ENCODE measurements at places on chromosomes 6 and 20.

DNA sequence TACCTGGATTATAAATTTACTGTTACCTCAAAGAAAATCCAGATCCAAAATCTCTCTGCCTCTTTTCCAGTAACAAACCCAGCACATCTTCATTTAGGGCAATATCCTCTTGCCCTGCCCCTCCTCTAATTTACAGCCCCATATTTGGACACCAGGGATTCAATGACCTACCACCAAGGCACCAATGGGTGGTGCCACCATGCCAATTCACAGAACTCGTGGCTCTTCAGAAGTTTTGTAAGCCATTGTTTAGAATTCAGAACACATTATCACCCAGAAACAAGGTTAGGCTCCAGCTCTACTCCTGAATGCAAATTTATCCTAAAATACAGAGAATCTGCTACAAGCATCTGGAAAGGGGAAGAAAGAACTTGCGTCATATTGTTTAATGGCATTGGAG is 67.8 kb upstream of the SASH1 start:
- DNase-seq: no peak

DNA sequence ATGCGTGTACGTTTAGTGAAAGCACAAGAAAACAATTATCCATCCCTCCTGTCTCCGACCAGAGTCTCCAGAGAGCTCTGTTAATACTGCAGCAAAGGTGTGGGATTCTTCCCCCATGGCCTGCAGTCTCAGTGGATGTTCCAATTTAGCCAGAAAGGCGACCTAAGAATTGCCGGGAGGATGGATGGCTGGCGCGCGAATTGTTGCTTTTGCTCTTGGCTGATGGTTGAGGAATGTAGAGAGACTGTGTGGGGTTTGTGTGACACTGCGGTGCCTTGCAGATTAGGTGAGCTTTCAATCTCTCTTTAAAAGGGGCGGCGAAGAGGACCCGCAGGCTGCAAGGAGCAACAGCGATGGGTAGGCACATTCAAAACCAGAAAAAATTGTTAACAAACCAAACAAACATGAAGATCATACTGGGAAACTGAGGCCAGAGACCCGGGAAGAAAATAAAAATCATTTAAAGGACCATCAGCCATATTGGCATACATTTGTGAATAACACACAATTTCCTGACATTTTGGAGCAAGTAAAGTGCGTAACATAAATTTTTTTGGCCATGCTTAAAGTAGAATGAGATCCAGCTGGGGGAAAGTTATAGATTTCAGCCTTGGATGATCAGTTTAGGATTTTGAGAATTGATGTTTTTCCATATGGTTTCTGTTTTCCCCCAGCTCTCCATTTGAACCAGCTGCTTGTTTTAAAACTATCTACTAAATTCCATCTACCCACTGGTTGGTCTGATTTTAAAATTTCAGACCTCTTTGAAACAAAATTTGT is 46.3 kb downstream of the GNAS start:
- no peak for DNase-seq

DNA sequence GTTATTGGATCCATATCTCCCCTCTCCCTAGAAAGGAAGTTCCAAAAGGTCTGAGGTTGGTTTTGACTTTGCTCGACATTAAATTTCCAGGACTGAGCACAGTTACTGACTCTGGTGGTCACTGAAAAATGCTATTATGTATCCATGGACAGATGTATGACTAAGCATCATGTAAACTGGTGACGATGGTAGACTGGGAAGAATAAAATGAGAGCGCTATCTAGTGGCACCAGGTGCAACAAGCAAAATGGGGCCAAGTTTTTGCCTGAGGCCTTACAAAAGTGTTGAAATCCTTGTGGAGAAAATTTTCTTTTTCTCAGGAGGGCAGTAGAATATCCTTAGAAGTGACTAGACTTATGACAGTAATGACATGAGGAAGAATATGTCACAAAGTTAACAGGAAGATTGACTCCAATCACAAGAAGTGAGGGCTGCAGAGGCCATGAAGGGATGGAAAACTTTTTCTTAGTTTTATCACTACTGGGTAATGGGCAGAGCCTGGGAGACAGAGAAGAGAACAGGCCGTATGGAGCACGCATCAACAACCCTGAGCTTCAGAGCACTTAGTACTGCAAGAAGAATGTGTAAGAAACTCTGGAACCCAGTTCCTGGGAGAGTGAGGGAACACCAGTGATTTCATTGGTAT is 88.9 kb upstream of the ELOVL5 start:
- DNase-seq: peak; percentile 78

GRCh38 chr6:152993847-152994246 is 8.7 kb downstream of the MTRF1L start:
- DNase-seq: no peak

All from HTR-8/SVneo (cell line).